Hematopoietic multipotent progenitor cell treated with erythropoietin and hydrocortisone succinate and interleukin-3 and kit ligand, for 4 days (in vitro differentiated cells): ENCODE measurements at places on chromosomes 11 and 22.
A peak's percentile ranks its signal among the peaks of the same experiment; 100 is the strongest.

DNA sequence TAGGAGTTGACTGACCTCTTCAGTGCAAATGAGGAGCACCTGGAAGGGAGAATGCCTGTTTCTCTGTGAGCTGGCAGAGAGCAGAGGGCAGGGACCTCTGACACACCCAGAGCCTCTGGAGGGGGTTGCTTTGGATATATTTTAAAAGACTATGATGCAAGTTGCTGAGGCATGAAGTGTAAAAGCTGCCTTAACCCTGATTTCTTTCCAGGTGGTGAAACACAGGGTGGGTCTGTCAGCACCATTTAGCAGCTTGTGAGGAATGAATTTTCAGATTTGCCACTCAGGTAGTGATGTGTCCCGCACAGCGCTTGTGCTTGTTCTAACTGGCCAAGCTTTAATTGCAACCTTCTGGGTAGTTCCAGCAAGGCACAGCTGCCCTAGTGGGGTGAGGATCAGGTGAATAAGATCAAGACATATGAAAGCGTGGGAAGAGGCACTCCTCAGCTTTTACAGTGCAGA is 90.2 kb downstream of the SWAP70 start:
- DNase-seq: no peak

GRCh38 chr11:121559606-121560200 is 106.9 kb upstream of the SORL1-AS1 start:
- no peak for DNase-seq

GRCh38 chr11:96538622-96539021 is 148.8 kb downstream of the JRKL start:
- DNase-seq: no peak

- DNase-seq: no peak
These were observed 154.6 kb upstream of the SESN3 start for GRCh38 chr11:95385577-95385976.

DNA sequence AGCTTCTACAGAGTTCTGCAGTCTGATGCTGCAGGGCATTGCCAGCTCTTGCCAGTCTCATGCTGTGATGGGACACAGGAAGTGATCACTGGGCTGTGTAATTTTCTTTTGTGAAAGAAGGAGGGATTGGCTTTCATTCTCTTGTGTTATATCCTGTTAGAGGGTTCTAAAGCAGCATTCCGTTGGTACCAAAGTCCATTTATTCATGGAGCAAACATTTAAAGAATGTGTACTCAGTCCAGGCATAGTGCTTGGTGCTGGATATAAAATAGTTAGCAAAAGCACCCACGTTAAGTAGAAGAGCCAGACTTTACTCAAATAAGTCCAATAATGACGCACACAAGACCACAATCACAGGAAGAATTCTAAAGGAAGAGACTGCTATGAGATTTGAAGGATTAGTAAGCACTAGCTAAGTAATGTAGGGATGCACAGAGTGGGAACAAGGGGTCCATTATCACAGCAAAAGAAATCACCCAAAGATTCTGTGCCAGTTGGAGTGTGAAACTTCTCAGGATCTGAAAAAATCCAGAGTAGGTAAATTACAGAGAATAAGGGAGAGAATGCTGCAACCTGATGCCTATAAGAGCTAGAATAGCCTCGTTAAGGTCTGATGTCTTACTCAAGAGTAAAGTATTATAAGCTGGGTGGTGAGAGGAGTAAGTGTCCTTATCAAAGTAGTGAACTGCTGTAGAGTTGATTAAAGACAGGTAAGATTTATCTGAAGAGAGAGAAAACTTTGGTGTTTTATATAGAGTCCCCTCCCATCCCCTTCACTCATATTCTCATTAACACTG is 728.3 kb downstream of the METTL15 start:
- DNase-seq: no peak

DNA sequence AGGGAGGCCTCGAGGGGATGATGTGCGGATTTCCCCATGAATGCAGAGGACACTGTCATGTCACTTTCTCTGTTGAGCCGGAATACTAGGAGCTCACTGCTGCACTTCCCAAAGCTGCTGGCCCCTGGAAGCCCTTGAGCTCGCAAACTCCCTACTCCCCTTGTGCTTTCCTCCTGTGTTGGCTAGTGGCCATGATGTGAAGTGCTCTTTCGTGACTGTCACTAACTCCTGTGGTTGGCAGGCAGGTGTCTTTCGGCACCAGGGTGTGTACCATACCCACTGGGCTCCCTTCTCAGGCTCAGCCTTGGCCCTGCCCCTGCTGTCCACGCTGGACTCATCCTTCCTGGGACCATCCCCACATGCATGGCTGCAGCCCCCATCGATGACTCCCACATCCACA is 86.2 kb downstream of the BTBD10 start:
- no peak for DNase-seq

GRCh38 chr11:2097998-2098690 is 41.0 kb downstream of the IGF2 start:
- DNase-seq: no peak

- DNase-seq: no peak
These were observed 45.4 kb downstream of the MYO7A start for GRCh38 chr11:77173494-77173893.

GRCh38 chr11:115238791-115239190 is 265.4 kb downstream of the CADM1 start:
- no peak for DNase-seq

DNA sequence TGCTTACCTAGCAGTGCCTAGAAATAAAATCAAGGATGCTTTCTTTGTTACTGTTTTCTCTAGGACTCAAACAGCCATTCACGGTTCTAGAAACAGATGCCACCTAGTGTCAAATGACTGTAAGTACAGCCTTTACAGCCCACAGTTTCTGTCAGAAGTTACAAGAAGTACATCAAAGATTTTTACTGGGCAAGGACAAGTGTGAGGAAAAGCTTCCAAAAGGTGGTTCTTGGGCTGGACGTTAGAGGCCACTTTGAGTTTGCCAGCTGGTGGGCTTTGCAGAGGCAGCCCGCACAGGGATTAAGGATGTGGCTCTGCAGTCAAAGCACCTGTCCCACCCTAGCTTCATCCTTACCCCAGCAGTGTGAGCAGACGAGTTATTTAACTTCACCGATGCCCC is 6.9 kb downstream of the KMT5B start:
- peak; percentile 84 for DNase-seq

- peak; percentile 48 for DNase-seq
These were observed 380 bp upstream of the TTC17 start for GRCh38 chr11:43358279-43358800.

DNA sequence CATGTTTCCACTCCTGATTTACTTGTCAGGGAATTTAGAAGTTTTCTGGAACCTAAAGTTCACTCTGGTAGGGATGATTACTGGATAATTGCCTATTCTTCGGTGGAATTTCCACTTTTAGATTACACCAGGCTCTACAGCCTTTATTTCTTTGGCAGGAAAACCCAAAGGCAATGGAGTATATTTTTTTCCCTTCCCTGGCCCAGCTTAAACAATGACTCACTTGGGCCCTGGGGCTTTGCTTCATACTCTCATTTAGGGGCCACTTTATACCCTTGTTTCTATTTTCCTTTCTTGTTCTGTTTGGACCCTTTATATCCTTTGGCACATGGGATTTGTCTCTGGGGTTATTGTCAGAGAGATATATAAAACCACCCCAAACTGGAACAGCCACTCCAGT is 114.7 kb downstream of the CSTPP1 start:
- no peak for DNase-seq

GRCh38 chr11:58926695-58927094 is 12.6 kb upstream of the GLYATL1 start:
- no peak for DNase-seq

- DNase-seq: no peak
These were observed 582.6 kb downstream of the SOX6 start for GRCh38 chr11:15773476-15774387.

- DNase-seq: no peak
These were observed 118.4 kb downstream of the TEAD1 start for GRCh38 chr11:12792590-12792989.

GRCh38 chr11:117519170-117519569 is 191.5 kb downstream of the CEP164 start:
- DNase-seq: no peak

DNA sequence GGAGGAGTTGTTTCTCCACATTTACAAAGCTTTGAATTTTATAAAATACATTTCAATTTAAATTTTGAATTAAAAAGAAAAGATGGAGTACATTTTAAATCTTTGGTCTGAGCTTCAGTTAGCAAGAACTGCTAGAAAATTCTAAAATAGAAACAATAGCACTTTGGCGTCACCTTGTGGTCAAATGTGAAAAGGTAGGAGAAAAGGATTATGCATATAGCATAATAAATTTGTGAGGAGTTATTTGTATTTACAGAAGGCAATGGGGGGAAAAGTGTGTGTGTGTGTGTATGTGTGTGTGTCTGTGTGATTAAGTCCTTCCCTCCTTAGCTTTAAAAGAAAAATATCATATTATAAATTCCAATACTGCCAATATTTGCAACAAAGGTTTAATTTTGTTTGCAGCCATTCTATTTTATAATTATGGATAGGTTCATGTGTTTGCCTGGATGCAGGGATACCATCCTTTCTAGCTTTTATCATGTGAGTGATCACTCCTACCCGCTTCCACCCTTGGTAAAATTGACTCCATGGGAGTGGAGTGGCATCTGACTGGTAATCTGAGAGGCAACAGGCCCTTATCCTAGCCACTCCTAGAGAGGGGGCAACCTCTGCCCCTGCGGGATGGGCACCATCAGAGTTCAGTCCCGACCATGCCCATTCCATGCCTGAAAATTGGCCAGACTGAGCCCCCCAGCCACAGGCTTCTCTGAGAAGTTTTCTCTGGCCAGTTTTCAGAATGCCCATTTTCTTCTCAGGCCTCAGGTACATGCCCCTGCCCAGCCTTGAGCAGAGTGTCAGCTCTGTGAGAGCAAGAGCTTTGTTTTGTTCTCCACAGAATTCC is 13.6 kb upstream of the LGR4 start:
- DNase-seq: peak; percentile 81

- DNase-seq: no peak
These were observed 5.6 kb upstream of the LDLRAD3 start for GRCh38 chr11:35938231-35938630.

DNA sequence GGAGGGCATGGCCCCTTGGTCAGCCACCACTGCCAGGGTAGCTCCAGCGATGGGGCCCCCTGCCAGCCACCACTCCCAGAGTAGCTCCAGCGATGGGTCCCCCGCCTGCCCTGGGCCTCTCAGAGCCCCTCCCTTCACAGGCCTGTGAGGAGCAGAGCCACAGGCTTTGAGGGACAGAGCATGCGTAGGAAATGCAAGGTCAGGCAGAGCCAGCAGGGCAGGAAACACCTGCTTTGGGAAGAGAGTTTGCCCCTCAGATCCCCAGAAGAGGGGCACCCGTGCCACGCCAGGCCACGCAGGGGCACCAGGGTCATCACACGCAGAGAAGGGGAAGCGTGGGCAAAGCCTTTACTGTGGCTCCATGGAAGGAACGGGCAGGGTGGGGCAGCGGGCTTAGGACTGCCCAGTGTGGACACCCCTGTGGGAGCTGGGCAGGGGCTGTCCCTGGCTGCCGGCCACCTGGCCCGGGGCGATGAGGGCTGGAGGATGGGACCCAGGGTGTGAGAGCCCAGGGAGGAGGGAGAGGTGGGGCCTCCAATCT is 477.8 kb downstream of the BRD1 start:
- no peak for DNase-seq

DNA sequence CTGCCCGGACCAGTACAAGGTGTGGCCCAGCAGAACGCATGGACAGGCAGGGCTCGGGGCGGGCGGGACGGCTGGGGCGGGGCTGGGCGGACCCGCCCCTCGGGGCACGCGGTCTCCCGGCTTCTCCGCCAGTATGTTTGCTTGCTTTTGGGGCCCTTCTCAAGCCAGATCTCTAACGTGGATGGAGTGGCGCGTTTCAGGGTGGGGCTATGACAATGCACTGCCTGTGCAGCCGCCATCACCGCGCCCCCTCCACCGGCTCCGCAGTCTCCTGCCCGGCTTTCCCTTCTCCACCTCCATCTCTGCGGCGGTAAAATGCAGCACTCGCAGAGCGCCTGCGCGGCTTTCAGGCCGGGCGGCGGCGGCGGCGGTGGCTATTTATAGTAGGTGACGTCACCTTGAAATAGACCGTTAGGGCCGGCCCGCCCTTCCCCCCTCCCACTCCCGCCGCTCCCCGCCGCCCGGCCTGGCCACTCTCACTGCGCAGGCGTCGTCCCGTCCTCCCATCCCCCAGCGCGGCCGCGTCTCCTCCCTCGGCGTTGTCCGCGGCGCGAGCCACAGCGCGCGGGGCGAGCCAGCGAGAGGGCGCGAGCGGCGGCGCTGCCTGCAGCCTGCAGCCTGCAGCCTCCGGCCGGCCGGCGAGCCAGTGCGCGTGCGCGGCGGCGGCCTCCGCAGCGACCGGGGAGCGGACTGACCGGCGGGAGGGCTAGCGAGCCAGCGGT is at the start of gene YWHAH:
TSS of gene YWHAH (plus strand) at position 558 of the 722 bp plus-strand sequence. CDS start 199 bp downstream, outside the sequence.
- peak; percentile 98 for DNase-seq

GRCh38 chr22:27377501-27378295 is 423.9 kb downstream of the MN1 start:
- peak; percentile 28 for DNase-seq

- peak; percentile 82 for DNase-seq
These were observed 75.2 kb downstream of the PTPRJ start for GRCh38 chr11:48055292-48056132.

- DNase-seq: no peak
These were observed 590 bp upstream of the CD6 start for GRCh38 chr11:60970890-60971289.

DNA sequence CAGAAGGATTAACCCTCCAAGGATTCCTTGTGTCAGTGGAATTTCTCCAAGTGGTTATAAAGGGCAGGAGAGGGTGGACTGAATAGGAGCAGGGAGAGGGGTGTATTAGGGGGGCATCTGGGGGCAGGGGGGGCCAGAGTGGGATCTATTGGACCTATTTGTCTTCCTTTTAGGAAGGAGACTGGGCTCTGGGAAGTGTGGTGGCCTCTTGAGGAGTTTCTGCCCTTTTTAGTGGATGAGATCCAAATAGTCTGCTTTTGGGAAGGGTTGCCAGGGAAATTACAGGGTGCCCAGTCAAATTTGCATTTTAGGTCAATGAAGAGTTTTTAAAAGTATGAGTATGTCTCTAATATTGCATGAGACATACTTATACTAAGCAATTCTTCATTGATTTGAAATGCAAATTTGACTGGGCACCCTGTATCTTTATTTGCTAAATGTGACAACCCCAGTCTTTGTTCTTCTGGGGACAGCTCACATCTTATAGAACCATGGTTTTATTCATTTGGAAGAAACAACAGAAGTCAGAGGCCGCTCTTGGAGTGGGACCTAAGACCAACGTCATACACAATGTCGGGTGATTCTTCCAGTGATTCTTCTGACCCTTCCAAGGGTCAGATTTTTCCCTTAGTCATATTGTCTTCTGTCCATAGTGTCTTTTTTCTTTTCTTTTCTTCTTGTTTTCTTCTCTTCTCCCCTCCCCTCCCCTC is 429 bp upstream of the SLC22A6 start:
- no peak for DNase-seq

GRCh38 chr11:94557992-94558391 is 9.2 kb upstream of the PIWIL4 start:
- DNase-seq: no peak
